ENCODE measurements at places on chromosomes 7 and 10.

DNA sequence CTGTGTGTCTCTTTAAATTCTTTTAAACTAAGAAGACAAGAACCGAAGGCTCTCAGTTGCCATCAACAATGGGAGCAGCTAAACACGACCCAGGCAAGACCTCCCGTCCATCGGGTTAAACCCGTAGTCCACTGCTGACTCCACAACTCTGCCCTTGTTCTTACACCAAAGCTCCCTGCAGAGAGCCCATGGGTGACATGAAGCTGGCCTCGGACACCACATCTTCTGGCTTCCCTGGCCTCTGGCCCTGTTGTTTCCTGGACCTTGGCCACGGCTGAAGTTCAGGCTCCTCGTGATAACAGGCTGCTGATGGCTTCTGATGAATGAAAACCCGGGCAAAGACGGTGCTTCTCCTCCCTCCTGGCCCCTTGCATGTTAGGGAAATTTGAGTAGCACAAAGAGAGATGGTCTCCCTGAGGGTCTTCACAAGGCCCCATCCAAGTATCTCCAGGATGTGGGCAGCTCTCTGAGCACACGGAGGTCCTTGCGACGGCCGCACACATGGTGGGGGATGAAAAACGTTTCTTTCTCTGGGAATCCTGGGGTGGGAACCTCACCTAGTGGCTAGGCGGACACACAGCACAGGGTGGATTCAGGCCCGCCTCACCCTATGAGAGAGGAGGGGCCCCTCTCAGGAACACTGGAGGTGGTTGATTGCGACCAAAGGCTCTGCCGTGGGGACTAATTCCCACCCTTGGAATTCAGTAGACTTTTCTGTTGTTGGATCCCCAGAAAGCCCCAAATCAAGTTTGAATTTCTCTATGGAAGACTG lies 271.1 kb downstream of the ADARB2 start:
- no peak for DNase-seq

DNA sequence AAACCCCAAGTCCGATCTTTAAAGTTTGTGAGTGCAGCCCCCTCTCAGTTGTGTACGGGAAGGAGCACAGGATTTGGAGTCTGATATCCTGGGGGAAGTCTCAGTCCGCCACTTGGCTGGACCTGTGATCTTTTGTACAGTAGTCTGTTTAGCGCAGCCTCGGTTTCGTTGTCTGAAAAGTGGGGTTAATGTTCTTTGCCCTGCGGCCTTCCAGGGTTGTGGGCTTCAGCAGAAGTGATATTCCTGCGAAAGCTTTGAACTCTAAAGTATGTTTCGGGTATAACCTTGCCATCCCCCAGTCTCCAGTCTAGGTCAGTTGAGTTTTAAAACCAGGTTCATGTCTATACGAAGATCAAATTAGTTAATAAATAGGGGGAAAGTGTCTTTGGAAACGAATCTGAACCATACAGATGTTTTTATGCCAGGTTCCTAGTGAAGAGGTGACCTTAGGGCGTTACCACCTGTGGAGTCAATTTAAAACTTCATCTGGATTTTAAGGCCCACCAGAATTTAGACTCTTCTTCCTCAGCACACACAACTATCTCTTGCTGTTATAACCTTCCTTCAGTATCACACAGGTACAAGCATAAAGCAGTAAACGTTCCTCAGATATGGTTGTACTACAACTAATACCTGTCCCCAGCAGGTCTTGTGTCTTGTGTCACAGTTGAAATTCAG lies 904 bp downstream of the R3HCC1L start:
- DNase-seq = no peak

GRCh38 chr10:73865459-73866442 lies 8.6 kb downstream of the CAMK2G start:
- no peak for DNase-seq

GRCh38 chr7:41054960-41055661 lies 647.8 kb downstream of the INHBA start:
- no peak for DNase-seq

GRCh38 chr10:56296618-56297017 lies 64.4 kb downstream of the ZWINT start:
- DNase-seq = no peak

DNA sequence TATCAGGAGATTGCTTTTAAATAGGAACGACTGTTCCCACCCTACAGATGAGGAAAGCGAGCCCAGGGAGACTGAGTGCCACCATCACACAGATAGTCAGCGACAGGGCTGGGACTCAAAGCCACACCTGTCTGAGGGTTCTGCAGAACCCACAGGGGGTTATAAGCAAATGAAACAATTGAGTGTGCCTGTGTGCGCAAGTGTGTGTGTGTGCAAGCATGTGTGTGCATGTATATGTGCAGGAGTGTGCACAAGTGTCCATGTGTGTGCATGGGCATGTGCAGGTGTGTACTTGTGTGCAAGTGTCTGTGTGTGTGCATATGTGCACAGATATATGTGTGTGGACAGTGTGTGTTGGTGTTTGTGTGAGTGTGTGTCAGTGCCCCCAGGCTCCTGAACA lies 280.2 kb downstream of the GRID1 start:
- DNase-seq = no peak

DNA sequence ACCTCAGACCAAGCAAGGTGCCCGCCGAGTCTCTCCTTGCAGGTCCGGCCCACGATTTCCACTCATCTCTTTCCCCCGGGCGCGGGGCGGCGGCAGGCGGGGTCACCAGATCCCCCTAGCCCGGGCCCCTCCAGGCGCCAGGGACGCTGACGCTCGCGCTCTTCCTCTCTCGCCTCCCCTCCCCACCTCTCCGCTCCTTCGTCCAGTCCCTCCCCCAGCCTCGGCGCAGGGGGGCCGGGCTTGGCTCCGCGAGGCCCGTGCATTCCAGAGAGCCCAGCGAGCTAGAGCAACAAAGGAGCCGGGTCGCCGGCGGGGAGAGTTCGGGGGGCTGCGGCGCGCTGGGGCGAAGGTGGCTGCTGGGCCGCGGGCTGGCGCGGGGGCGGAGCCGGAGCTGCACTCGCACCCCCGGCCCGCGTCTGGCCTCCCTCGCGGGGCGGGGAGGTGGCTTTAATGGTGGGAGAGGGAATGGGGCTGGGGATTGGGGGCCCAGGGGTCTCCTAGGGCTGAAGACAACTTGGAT lies at the start of gene SMO:
Gene SMO (plus strand): TSS at position 262 of the 520 bp plus-strand sequence. CDS start 519 bp downstream, outside the sequence.
- peak; percentile 96 for DNase-seq

- DNase-seq = no peak
Observed at GRCh38 chr10:101814466-101815071, 3.7 kb downstream of the OGA start.

- peak; percentile 37 for DNase-seq
Observed at GRCh38 chr10:58952162-58952601, 224.3 kb upstream of the PHYHIPL start.

- DNase-seq = no peak
Observed at GRCh38 chr10:79093658-79094411, 25.1 kb downstream of the ZMIZ1 start.
